Left lung (tissue), 14 donors: ENCODE measurements at places on chromosomes 5 and 9. TPM values are rescaled to one million over a fixed set of nuclear protein-coding genes. Genes with fewer than 3 reads are reported as not detected.

DNA sequence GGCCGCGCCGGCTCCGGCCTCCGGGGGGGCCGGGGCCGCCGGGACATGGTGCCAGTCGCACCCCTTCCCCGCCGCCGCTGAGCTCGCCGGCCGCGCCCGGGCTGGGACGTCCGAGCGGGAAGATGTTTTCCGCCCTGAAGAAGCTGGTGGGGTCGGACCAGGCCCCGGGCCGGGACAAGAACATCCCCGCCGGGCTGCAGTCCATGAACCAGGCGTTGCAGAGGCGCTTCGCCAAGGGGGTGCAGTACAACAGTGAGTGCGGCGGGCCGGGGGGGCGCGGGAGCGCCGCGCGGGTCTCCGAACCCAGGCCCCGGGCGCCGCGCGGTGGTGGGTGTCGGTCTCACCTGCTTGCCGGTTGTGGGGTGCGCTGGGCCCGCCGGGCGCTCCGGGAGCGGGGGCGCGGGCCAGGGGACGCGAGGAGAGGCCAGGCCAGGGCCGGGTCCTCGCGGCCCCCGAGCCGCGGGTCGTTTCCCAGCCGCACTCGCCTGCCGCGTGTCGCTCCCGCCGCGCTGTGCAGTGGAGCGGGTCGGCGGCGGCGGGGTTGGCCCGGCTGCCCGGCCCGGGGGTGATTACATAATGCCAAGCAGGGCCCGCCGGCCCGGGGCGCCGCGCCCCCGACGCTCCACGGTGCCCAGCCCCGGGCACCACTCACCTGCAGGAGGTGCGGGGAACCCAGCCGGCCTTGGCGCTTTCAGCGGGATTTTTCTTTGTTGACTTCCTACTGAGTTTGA is 492 bp downstream of the RABL6 start:
- no peaks in the 10 kb centered on the region for H3K27me3 ChIP-seq
- peak overlapping the region; percentile 30 for H3K27ac ChIP-seq
- no peak for DNase-seq
- H3K36me3 ChIP-seq, result no peaks in the 10 kb centered on the region

- no peak overlapping the region for H3K4me3 ChIP-seq
- no peaks in the 10 kb centered on the region for H3K36me3 ChIP-seq
- no peaks in the 10 kb centered on the region for H3K27me3 ChIP-seq
- no peak overlapping the region for H3K27ac ChIP-seq
- H3K4me1 ChIP-seq, result no peaks in the 10 kb centered on the region
- no peak for DNase-seq
Observed at GRCh38 chr9:126531035-126531571, 82.6 kb upstream of the LMX1B start.

DNA sequence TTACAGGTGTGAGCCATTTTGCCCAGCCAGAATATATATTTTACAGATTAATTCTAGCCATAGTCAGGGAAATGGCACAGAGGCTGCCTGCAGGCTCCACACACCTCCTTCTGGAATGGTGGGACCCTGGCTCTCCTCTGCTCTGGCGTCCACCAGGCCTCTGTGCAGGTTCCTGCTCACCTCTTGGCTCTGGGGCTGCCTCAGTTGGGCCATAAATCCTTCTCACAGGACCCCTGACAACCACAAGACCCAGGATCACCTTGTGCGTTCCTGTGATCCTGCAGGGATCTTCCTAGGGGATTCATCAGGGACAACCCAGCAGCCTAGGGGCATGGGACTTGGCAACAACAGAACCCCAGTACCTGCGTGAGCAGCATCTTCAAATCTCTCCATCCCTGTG is 93.0 kb upstream of the FSTL4 start:
- no peak overlapping the region for H3K27ac ChIP-seq
- DNase-seq, result no peak
- H3K27me3 ChIP-seq, result no peaks in the 10 kb centered on the region
- H3K36me3 ChIP-seq, result no peaks in the 10 kb centered on the region
- H3K4me3 ChIP-seq, result no peak overlapping the region
- no peaks in the 10 kb centered on the region for H3K4me1 ChIP-seq

- no peaks in the 10 kb centered on the region for H3K4me1 ChIP-seq
- H3K27ac ChIP-seq, result no peak overlapping the region
- no peaks in the 10 kb centered on the region for H3K36me3 ChIP-seq
- no peak for DNase-seq
- H3K4me3 ChIP-seq, result no peak overlapping the region
- no peaks in the 10 kb centered on the region for H3K27me3 ChIP-seq
Observed at GRCh38 chr5:32934529-32934928, 223.4 kb downstream of the NPR3 start.

- H3K4me3 ChIP-seq, result no peak overlapping the region
- no peaks in the 10 kb centered on the region for H3K4me1 ChIP-seq
- no peak overlapping the region for H3K27ac ChIP-seq
- H3K27me3 ChIP-seq, result no peaks in the 10 kb centered on the region
- DNase-seq, result no peak
- no peaks in the 10 kb centered on the region for H3K36me3 ChIP-seq
Observed at GRCh38 chr9:108074900-108075299, 585.3 kb upstream of the KLF4 start.

DNA sequence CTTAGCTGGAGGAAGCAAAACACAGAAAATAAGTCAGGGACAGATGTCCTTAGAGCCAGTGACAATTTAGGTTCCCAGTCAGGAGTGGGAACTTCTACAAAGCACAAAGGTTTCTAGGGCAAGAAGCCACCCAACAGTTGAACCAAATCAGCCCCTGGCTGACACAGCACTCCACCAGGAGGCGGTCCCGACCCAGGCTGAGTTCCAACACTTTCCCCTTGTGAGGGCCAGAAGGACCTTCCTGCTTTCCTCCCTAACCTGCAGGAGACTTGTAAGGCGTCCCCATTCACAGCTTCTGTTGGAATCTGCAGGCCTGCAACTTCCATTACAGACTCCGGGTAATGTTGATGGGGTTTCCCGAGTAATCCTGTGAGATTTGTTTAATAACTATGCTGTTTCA is 416.4 kb upstream of the IRX1 start:
- H3K36me3 ChIP-seq, result no peaks in the 10 kb centered on the region
- H3K27me3 ChIP-seq, result no peaks in the 10 kb centered on the region
- H3K27ac ChIP-seq, result no peak overlapping the region
- no peak for DNase-seq
- no peak overlapping the region for H3K4me3 ChIP-seq
- no peaks in the 10 kb centered on the region for H3K4me1 ChIP-seq

DNA sequence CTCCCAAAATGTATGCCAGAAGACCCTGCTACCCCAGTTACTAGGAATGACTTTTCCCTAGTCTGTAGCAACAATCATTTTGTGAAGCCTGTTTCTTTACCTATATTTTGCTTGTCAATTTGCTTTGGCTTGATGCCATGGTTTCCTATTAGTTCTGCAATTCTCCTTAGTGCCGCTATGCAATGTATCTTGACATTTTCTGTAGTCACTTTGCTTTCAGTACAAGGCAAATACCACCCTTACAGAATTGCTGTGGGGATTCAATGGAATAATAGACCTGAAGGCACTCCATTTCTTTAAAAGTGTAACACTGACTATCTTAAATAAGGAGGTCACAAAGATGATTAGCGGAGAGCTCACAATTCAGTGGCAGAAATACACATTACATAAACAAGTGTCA is 291.1 kb downstream of the NR2F1-AS1 start:
- H3K27me3 ChIP-seq, result no peaks in the 10 kb centered on the region
- no peak for DNase-seq
- no peak overlapping the region for H3K27ac ChIP-seq
- H3K4me1 ChIP-seq, result no peaks in the 10 kb centered on the region
- no peak overlapping the region for H3K4me3 ChIP-seq

GRCh38 chr5:99033014-99033900 is 104.5 kb upstream of the CHD1 start:
- H3K27ac ChIP-seq, result peak overlapping the region; percentile 73
- DNase-seq, result no peak
- H3K4me1 ChIP-seq, result peaks cover 50% of the 10 kb centered on the region
- H3K36me3 ChIP-seq, result no peaks in the 10 kb centered on the region
- no peaks in the 10 kb centered on the region for H3K27me3 ChIP-seq

DNA sequence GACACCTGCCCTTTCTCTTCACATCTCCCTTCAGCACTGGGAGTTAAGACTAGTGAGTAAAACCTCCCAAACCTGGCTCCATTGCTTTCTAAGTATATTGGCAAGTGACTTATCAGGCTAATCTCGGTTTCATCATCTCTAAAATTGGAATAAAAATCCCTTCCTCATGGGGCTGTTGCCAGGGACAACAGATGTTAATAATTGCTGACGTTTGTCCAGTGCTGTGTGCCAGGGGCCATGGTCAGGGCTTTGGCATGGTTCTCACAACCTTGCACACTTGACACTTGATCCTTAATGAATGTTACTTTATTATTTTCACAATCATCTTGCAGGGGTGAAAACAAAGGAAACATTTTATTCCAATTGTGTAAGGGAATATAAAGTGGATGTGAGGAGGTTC is 1262.0 kb upstream of the WWC1 start:
- no peak overlapping the region for H3K27ac ChIP-seq
- no peaks in the 10 kb centered on the region for H3K36me3 ChIP-seq
- no peaks in the 10 kb centered on the region for H3K27me3 ChIP-seq

DNA sequence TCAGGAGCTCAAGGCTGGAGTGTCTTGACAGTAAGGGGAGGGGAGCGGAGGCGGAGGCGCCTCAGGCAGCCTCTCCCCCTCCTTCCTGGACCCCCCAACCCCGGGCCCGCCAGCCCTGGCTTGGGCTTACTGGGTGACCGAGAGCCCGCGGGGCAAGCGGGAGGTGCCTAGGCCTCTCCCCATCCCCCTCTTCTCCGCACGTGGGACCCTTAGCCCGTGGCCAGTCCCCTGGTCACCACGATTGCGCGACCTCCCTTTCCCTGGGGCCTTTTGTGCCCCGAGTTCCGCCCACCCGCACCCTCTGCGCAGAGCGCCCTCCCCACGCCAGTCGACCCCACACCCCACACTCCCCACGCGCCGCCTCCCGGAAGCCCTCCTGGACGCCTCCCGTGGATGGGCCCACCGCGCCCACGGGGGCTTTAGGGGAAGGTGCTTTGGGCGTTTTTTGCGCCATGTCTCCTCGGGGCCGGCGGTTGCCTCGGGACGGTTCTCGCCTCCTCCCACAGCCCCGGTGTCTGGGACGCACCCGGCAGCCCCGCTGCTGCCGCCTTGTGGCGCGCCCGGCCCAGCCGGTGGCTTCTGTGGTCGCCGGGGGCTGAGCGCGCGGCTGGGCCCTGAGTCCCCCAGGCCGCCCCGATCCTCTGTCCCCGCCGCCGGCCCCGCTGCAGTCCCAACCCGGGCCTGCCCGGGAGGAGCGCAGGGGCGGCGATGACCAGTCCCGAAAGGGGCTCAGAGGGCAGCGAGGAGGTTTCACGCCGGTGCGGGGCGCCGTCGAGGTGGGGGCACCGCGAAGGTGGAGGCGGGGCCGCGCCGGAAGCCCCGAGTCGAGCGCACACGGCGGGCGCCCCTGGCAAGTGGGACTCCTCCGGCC is 3.2 kb downstream of the TOR4A start:
- no peaks in the 10 kb centered on the region for H3K36me3 ChIP-seq
- no peak overlapping the region for H3K27ac ChIP-seq
- no peak overlapping the region for H3K4me3 ChIP-seq
- DNase-seq, result peak; percentile 44

GRCh38 chr9:127758843-127759242 is 19.6 kb downstream of the SH2D3C start:
- no peak overlapping the region for H3K4me3 ChIP-seq
- H3K27ac ChIP-seq, result no peak overlapping the region
- peaks cover 41% of the 10 kb centered on the region for H3K36me3 ChIP-seq
- peaks cover 40% of the 10 kb centered on the region for H3K4me1 ChIP-seq

DNA sequence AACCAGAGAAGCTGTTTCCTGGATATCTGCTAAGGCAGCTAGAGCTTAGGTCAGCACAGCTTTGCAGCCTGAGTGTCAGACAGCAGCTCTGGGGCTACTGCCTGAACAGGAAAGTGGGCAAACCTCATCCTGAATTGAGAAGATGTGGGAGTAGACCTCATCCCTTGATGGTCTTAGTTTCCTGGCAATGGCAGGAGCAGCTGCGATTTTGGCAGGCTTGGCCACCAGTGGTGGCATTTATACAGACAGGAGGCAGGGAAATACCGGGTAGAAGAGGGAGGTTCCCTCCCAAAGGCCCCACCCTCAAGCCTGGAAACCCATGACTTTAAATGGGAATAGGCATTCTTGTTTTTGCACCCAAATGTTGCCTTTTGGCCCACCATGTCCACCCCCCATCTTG is 69.7 kb downstream of the LIX1 start:
- no peak for DNase-seq
- H3K4me1 ChIP-seq, result no peaks in the 10 kb centered on the region
- H3K27me3 ChIP-seq, result no peaks in the 10 kb centered on the region
- H3K27ac ChIP-seq, result no peak overlapping the region

GRCh38 chr5:7415123-7415522 is 19.2 kb downstream of the ADCY2 start:
- DNase-seq, result no peak
- no peaks in the 10 kb centered on the region for H3K36me3 ChIP-seq
- H3K4me1 ChIP-seq, result no peaks in the 10 kb centered on the region
- no peak overlapping the region for H3K27ac ChIP-seq
- no peak overlapping the region for H3K4me3 ChIP-seq
- H3K27me3 ChIP-seq, result peaks cover 7% of the 10 kb centered on the region

DNA sequence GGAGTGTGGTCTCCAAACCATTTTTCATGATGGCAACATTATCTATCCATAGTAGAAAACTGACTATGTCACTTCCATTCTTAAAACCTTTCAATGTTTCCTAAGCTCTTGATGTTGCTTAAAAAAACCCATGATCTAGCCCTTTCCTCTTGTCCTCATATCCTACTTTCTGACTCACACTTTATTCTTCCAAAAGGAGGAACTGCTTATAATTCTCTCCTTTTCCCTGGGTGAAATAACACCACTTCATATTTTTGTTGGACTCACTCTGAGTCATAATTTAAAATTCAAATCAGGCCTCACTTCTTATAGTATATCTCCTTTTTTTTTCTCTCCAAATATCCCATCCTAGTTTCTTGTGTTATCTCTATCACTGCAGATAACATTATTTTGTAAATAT is 513.9 kb downstream of the MAN2A1 start:
- H3K27me3 ChIP-seq, result no peaks in the 10 kb centered on the region
- no peak for DNase-seq
- H3K4me1 ChIP-seq, result no peaks in the 10 kb centered on the region
- H3K27ac ChIP-seq, result no peak overlapping the region
- no peak overlapping the region for H3K4me3 ChIP-seq

- no peak overlapping the region for H3K4me3 ChIP-seq
- no peak for DNase-seq
- no peaks in the 10 kb centered on the region for H3K27me3 ChIP-seq
- H3K27ac ChIP-seq, result no peak overlapping the region
- H3K36me3 ChIP-seq, result no peaks in the 10 kb centered on the region
Observed at GRCh38 chr5:9922719-9923118, 292.6 kb upstream of the TAS2R1 start.

Gene SOX30
- total RNA-seq, result 0.15 TPM

Gene TYRP1
- 3.1 TPM for total RNA-seq

Gene NUTM2G
- not detected for total RNA-seq

Gene CDH9
- not detected for total RNA-seq

Gene TMEFF1
- total RNA-seq, result not detected

Gene ADAMTSL1
- 3.0 TPM for total RNA-seq

Gene SNCB
- not detected for total RNA-seq

Gene MYO10
- total RNA-seq, result 32.6 TPM
